ENCODE measurements at places on chromosomes 2 and 18.

DNA sequence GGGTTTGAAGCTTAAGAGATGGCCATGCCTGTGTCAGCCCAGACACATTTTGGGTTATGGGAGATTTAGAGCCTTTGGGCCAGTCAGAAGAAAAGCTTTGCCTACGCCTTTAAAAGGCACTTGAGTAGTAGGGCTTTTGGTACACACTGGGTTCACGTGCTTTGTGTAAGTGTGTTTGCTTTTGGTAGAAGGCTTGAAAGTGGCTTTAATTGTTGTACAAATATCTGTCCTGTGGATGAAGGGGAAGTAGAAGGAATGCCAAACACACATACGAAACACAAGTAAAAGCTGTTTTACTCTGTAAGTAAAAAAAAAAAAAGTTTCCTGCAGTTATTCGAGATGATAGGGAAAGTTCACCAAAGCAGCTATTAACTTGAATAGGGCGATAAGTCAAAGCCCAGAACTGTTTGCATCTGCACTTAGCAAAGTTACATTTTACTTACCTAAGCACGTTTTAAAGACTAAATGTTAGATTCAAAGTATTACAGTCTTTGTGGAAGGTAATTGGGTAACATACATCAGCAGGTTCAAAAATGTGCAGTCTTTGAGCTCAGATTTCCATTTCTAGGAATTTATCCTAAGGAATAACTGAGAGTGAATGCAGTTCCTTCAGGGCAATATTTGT is 75.4 kb downstream of the STK25 start:
- DNase-seq, result no peak

- no peak for DNase-seq
Measured at GRCh38 chr18:79872527-79873444, 75.0 kb downstream of the KCNG2 start.

DNA sequence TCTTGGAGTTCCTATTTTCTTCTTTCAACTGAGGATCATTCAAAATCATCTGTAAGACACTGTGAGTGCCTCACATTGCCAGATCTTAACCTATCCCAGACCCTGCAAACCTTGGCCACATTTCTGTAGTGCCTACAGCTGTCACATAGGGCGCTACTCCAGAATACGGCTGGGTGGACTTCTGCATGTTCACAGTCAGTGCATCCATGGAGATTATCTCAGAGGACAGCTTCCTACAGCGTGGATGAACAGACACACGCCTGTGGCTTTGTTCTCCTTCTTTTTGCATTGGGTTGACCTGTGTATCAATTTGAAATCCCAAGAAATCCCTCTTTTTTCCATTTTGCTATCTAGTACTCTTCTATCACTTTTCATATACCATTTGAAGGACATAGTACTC is 1.9 kb upstream of the KLHL29 start:
- no peak for DNase-seq

GRCh38 chr18:35581898-35582641 is 530 bp downstream of the GALNT1 start:
- no peak for DNase-seq

GRCh38 chr2:207157731-207158130 is 8.0 kb downstream of the KLF7 start:
- DNase-seq, result no peak

DNA sequence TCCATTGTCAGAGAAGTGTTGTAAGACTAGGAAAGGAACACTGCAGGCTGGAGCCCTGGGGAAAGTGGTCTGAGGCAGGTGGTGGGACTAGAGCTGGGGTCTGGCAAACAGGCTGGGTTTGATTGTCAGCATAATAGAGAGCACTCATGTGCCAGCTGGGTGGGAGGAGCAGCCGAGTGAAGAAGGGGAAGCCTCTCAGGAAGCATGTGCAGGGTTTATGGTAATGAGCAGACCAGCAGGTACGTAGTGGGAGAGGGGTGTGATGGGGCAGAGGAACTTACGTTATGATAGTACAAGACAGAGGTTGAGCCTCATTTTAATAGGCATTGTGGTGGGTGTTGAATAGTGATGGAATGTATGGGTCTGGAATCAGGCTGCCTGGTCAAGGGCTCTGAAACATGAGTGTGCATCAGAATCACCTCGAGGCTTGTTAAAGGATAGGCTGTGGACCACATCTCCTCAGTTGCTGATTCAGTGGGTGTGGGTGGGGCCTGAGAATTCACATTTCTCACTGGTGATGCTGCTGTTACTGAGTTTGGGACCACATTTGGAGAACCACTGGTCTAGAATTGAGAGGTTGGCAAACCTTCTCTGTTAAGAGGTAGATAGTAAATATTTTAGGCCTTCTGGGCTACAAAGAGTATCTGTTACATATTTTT is 1.7 kb upstream of the MGAT5 start:
- no peak for DNase-seq

GRCh38 chr18:34947711-34948125 is 93.5 kb upstream of the MAPRE2 start:
- DNase-seq, result peak; percentile 46

DNA sequence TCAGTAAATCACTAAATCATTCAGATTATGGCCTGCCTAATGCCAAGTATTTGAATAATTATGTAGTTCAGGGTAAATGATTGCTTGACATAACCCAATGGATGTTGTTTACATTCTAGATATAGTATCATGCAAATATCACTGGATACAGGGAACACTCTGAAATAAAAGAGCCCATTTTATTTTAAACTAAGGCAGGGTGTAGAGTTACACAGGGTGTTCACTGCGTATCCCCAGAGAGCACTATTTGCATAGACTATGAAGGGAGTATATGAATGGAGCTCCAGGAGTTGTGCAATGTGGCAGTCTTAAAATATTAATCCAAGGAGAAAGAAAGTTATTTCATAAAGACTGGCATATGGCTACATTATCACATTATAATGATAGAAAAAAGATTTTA is 701.1 kb upstream of the KLHL29 start:
- no peak for DNase-seq

GRCh38 chr2:199111458-199111857 is 346.3 kb downstream of the SATB2 start:
- no peak for DNase-seq

DNA sequence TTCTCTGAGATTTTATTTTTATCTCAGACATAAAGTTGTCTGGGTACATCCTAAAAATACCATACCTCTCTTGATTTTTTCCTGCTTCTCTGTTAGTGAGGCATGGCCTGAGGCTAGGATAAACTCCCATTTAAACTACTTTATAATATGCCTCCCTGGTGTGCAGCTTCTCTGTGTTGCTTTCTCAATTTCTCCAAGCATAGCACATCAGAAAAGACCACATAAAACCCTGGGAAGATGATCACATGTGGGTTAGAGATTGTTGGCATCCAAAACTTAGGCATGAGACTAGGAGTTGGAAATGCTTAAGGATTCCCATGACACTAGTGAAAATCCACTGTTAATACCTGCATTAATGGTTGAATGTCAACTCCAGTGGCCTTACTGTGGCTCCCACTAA is 254.6 kb downstream of the RND3 start:
- DNase-seq, result no peak

- DNase-seq, result no peak
Measured at GRCh38 chr18:59537579-59537978, 159.6 kb downstream of the CCBE1 start.

DNA sequence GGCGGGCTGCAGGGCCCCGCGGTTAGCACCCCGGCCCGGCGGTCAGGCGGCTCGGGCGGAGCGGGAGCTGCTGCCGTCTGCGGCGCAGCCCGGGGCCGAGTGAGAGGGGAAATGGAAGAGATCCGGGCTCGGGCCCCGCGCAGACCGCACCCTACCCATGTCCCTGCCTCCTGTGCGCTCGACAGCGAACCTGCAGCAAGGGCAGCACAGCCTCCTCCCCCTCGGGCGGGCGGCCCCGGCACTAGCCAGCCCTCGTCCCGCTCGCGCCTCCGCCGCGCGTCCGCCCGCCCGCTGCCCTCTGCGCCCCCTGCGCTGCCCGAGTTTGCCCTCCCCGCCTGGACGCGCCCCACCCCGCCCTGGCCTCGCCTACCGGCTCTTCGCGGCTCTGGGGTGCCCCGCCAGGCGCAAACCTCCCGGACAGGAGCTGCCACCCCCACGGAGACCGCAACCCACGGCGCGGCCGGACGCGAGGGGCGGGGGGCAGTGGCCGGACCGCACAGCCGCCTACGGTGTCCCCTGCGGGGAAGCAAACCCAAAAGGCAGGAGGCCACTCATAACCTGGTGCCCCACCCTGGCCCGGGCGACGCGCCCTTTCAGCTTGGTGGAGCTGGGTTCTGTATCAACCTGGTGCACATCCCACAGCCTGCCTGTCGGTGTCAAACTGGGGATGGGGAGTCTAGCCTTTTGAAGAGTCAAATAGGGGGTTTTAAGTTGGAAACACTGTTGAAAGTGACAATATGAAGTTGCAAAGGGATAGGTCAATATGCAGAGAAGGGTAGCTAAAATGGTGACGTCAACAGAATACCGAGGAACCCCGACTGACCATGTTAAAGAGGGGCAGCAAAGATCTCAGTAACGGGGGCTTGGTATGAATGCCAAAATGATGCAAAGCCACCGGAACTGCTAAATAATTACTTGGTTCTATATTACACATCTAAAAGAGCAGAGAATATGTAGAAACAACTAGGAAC is at the start of gene IHH:
Gene IHH, minus strand, starts transcription at position 101 of the 971 bp plus-strand sequence. CDS start 454 bp downstream, outside the sequence.
- no peak for DNase-seq

DNA sequence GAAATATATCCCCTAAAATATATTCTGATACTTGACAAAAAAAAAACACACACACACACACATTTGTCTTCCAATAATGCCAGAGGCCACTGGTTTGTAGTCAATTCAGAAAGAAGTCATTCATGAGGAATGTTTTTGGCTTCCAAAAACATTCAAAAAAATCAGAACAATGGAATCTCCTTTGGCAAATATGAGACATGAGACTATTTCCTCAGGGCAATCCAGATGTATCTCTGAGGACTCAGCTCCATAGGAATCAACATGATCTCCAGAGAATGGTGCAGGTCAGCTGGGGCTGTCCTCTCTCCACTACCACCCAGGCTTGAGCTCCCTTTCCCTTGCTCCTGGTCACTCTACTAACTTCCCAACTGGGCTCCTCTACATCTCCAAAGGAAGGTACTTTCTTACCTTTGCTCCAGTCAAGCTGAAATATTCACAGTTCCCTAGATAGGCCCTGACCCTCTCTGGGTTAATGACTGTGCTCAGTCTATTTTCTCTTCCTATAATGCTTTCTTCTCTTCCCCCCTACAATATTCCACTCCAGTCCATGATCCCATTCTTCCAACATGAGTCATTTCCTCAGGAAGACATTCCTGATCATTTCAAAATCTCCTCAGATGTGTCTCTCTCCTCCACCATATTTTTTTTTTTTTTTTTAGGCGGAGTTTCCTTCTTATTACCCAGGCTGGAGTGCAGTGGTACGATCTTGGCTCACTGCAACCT is 145.3 kb downstream of the C1D start:
- DNase-seq, result peak; percentile 47

- DNase-seq, result no peak
Measured at GRCh38 chr18:48963586-48964470, 13.1 kb upstream of the SMAD7 start.

GRCh38 chr2:8925411-8925810 is 78.1 kb downstream of the MBOAT2 start:
- DNase-seq, result no peak

- no peak for DNase-seq
Measured at GRCh38 chr2:101967826-101968513, 23.8 kb upstream of the IL1R2 start.

DNA sequence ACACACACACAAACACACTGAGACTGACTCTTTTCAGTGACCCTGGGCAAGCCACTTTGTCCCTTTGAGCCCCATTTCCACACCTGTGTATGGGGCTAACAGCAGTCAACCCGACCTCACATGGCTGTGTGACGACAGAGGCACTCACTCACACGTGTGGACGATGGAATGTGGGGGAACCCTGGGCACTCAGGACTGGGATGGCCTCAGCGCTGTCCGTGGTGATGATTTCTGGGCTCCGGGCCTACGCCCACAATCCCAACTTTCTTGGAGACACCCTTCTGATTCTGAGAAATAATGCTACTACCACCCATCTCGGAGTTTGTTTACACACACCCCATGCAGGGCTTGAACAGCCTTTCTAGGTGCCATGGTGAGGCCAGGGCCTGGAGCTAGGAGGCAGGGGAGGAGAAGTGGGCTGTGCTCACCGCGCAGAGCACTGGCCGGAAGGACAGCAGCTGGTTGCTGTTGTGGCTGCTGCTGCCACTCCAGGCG is 1.5 kb downstream of the CRYBA2 start:
- no peak for DNase-seq

DNA sequence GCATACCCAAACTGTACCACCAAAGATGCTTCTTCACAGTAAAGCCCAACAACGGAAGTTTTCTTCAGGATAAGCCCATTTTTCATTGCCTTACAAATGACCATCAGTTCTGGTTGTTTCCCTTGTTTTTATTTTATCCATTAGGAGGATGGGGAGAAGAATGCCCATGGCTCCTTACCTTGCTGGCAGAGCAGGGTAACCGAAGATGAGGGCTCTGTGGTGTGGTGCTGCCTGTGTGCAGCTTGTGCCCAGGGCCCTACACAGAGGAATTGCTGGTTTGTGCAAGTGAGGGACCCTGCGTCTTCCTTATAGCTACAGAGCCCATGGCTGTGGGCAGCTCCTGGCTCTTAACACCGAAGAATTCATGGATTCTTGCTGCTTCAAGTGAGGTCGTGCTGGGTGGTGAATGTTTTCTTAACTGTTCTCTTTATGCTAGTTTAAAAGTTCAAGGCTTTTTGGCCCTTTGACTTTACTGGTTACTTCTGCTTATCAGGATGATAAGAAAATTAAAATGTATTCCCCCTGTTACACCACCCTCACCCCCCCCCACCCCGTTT is 110.6 kb downstream of the MAP4K4 start:
- DNase-seq, result no peak

DNA sequence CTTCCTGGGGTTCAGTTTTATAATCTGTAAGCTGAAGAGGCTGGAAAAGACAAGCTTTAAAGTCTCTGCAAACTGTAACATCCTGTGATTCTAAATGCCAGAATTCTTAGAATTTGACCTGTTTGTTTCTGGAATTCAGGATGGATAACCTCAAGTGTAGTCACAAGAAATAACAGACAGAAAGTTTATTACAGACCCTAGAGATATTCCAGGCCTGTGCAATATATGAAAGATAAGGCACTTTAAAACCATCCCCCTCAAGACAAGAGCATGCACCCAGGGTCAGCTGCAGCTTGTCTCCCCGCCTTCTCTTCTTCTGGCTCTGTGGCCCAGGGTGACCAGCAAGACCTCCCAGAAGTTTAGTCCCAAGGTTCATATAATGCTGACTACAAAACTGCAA is 298.7 kb upstream of the ACVR2A start:
- no peak for DNase-seq

DNA sequence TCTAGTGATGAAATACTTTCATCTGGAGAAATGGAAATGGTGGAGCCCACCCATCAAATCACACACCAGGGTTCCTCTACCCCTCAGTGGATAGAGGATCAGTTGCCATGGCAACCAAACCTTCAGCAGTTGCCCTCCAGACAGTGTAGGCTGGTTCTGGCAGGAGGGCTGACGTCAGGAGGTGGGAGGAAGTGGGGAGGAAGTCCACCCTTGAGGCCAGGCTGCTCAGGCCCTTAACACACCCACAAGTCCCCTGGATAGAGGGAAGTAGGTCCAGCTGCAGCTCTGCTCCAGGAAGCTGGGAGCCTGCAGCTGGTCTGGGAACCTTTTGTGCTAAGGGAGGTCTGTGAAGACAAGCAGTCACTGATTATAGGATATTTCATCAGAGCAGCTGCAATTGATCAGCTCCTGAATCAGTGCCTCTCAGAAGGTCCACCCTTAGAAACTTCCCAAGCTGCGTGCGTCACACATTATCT is 186.6 kb downstream of the MTX2 start:
- DNase-seq, result no peak

Data from brain microvascular endothelial cell (primary cell).